ENCODE measurements at places on chromosomes 12 and 14.

DNA sequence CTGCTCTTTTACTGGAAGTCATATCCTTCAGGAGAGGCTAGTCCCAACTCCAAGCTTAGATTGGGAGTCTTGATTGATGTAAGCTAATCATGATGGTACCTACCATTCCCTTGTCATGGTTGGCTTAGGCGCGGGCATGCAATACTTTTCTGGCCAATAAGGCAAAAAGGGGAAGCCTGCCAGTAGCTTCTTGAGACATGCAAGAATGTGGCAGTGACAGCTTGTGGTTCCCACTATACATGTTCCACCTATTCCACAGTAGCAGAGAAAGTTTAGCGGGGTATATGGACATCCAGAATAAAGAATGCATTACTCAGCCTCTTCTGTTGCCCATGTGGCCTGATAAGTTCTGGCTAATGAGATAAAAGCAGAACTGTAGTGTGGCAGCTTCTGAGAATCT, 55.0 kb downstream of the AP5M1 start:
- DNase-seq = no peak

DNA sequence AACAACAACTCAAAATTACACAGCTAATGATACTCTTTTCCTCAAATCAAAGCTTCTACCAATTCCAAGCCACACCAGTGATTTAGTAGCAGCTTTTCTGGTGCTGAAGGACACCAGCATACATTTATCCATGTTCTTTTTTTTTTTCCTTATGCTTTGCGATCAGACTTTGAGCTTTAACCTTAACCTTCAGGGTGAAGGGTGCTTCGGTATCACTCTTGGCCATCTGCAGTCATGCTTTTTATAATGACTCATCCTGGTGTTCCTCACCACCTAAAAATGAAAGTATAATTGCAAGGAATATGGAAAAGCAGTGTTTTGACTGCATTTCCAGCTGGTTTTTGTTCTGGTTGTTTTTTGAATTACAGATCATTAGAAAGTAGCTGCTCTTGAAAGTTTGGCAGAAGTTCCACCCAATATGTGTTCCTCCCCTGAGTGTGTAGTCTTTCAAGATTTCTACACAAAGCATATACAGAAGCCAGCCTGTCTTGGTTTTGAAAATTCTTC, 1.3 kb upstream of the SLC41A2 start:
- no peak for DNase-seq

DNA sequence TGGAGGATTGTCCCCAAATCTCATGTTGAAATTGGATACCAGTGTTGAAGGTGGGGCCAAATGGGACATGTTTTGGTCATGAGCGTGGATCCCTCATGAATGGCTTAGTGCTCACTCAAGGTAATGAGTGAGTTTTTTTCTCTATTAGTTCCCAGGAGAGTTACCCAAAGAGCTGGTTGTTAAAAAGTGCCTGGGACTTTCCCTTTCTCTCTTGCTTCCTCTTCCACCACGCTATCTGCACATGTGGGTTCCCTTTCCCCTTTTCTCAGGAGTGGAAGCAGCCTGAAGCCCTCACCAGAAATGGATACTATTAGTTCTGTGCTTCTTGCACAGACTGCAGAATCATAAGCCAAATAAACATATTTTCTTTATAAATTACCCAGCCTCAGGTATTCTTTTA, 465.4 kb downstream of the FSCB start:
- DNase-seq = no peak

GRCh38 chr12:131101703-131102492, 148.2 kb downstream of the ADGRD1 start:
- no peak for DNase-seq

DNA sequence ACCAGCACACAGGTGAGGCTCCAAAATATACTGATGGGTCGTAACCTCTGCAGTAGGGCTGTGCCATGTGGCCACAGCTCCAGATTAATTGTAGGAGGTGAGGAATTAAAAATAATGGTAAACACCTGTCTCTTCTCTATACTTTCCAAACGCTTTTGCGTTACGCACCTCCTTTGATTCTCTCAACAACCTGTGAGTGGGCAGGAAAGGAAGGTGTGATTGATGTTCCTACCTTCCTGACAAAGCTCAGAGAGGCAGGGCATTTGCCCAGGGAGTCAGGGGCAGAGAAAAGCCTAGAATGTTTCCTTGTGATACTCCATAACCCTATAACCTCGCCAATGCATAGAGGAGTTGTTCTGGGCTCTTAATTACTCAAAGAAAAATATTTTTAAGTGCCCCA, 124.9 kb downstream of the PRMT8 start:
- DNase-seq = no peak

DNA sequence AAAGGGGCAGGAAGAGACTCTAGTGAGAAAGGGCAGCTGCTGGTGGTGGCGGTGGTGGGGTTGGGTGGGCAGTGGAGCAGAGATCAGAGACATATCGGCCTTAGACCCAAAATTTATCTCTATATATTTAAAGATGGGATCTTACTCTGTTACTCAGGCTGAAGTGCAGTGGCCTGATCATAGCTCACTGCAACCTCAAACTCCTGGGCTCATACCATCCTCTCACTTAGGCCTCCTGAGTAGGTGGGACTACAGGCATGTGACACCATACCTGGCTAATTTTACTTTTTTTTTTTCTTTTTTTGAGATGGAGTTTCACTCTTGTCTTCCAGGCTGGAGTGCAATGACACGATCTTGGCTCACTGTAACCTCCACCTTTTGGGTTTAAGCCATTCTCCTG, 18.6 kb upstream of the ITGA5 start:
- no peak for DNase-seq

- DNase-seq = no peak
Measured at GRCh38 chr12:88015825-88016224, 13.4 kb downstream of the C12orf50 start.

- no peak for DNase-seq
Measured at GRCh38 chr12:12506496-12506890, 56.2 kb downstream of the DUSP16 start.

DNA sequence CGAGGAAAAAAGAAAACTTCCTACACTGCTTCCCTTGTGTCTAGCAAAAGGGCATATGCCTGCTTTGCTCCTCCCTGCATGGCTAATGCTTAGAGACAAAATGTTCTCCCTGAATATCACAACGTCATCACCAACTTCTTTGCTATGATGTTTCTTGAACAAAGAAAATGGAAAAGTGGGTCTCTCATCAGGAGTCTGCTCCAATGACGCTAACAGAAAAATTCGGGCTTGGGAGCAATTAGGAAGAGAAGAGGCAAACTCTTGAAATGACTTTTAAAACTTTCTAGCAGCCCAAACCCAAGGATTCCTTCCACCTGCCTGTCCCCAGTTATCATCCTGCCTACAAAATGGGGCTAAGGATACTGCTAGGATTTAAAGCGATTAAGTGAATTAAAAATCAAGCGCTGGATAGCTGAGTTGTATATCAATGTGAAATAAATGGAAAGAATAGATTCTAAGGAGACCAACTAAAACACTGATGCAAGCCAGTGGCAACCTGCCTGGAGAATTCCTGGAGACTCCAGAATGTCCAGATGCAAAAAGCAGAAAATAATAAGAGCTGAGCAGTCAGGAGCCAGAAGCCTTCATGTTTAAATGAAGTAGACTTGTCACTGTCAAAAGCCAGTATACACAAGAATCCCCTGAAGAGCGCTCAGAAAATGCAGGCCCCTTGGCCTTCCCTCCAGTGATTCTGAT, 183.8 kb downstream of the DPF3 start:
- DNase-seq = no peak

- DNase-seq = no peak
Measured at GRCh38 chr14:22399776-22400175, 189.2 kb downstream of the DAD1 start.

DNA sequence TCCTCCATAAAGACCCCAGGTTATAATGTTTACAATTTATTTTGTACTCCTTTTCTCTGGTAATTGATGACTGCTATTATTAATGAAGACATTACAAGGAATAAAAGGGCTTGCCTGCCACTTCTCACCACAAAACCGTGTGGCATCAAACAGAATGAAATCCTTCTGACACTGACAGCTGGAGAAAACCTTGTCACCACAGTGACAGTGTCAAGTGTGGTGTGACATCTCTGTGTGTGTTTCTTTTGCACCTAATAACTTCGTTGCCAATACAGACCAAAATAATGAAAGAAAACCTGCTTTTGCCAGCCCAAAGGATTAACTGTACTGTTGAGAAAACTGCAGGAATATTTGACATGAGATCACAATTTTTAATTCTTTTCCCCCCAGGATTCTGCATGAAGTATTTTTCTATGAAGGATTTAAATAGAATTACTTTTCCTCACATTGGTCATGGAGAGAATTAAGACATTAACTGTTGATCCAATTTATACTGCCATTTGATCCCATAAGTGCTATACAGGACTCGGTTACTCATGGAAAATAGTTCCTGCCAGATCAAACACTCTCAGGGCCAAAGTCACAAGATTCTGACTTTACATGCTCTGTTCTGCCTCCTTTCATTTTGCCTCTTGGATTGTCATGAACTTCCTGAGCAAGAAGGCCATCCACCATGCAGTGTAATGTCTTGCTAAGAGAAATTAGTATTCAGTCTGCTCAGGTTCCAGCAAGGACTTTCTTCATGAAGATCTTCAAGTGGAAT, 60.4 kb upstream of the IFNG-AS1 start:
- no peak for DNase-seq

DNA sequence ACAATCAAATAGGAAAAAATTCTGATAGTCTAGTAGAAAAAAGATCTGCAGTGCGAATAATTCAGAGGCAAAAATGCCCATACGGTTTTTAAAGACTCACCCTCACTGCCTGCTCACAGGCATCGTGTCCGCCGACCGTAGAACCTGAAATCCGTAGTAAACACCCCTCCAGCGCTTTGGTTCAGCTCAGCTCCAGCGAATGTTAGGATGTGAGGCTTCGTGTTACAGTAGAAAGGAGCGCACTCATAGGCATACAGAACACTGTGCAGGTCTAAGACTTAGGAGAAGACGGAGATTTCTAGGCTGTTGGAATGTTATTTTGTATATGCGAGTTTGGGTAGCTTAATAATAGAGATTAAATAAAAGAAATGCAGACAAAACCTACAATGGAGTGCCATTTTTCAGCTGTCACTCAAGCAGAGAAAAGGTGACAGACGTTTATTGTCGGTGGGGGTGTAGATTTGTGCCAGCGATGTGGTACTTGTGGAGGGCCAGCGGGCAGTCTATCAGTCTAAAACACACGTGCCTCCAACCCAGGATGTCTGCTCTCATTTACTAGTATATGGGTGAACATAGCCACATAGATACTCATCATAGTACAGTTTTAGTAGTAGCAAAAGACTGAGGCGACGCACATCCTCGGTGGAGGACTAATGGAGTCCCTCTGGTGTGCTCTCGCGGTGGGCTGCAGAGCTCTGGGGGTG, 25.7 kb downstream of the SFSWAP start:
- no peak for DNase-seq

- no peak for DNase-seq
Measured at GRCh38 chr14:105840266-105841021, 314.1 kb downstream of the TMEM121 start.

DNA sequence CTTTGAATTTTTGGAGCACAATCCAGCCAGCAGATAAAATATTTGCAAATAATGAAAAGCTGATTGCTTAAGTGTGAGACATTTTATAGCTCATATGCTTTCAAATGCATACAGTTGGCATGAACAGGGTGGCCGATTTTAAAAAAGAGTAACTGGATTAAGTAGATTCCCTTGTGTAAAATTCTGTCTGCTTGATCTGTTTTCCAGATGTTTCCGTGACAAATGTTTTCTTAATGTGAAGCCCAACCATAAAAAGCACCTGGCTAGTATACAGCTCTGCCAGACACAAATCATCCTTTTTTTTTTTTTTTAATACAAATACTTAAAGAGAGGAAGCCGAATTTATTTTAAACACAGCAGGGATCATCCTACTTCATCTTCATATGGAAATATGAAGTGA, 440.7 kb downstream of the CCER1 start:
- DNase-seq = peak; percentile 37

- no peak for DNase-seq
Measured at GRCh38 chr12:54044425-54045103, 9.1 kb upstream of the HOXC4 start.

- no peak for DNase-seq
Measured at GRCh38 chr14:47269756-47270492, 405.5 kb downstream of the MDGA2 start.

GRCh38 chr12:108907839-108908351, 28.0 kb downstream of the DAO start:
- DNase-seq = no peak

GRCh38 chr12:43277651-43278540, 274.1 kb downstream of the ADAMTS20 start:
- no peak for DNase-seq

DNA sequence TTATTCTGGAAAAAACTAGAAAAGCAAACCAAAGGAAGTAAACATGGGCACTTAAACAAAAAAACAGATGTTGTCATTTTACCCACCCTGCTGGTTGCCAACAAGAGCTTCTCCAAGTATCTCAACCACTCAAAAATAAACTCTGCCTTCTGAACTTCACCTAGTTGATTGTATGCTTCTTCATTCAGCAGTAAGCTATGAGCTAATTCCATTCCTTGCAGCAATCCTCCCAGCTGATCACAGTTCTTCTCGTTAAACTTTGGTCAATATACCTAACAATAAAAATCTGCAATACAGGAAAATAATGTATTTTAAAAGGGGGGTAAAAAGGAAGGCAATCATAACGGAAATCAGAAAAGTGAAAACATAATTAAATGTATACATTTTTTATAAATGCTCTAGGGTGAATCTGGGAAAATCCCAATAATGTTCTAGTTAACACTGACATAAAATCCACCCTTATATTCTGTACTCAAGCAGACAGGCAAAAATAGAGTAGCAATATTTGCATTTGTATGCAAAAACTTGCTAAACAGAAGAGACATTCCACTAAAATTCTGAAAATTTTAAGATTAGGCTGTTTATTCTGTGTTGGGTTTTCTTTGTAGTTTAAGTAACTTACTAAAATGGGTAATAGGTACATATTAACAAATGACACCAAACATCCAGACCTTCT, 17.4 kb downstream of the HEATR5A start:
- no peak for DNase-seq

- DNase-seq = no peak
Measured at GRCh38 chr12:57620245-57620935, 9.2 kb downstream of the ARHGEF25 start.

- DNase-seq = no peak
Measured at GRCh38 chr14:91352053-91352452, 65.6 kb downstream of the CCDC88C start.

GRCh38 chr14:80862983-80863382, 78.6 kb downstream of the CEP128 start:
- no peak for DNase-seq

DNA sequence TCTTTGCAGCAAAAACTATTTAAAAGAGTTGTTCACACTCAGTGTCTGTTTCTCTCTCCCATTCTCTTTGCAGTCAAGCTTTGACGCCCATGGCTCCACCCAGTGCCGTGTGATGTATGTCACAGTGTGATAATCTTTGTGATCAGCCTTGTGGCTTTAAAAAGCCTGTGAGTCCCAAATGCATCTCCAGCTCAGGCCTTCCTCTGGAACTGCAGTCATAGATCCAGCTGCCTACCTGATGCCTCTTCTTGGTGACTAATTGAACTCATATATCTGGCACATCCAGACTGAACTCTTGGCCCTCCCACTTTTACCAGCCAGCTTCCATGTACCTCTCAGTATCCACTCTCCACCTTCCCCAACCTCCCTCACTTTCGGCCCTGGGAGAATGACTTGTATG, 182.8 kb upstream of the ARHGAP5 start:
- DNase-seq = no peak
